ENCODE measurements at places on chromosomes 4 and X.

DNA sequence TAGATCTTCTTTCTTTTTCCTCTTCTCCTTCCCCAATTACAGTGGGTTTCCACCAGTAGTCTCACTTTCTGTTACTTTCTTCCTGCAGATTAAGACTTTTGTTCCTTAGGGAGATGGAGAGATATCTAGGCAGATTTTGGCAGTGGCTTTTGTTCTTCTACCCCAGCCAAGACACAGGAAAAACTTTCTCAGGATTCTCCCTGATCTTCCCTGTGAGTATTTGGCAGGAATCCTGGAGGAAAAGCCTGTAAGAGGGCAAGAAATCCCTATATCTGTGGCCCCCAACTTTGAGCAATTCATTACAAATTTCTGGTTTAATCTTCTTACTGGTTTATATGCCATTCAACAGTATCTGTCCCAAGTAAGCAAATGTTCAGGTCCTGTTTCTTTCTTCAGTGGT is 21.9 kb downstream of the SLC9A7 start:
- DNase-seq, result no peak

DNA sequence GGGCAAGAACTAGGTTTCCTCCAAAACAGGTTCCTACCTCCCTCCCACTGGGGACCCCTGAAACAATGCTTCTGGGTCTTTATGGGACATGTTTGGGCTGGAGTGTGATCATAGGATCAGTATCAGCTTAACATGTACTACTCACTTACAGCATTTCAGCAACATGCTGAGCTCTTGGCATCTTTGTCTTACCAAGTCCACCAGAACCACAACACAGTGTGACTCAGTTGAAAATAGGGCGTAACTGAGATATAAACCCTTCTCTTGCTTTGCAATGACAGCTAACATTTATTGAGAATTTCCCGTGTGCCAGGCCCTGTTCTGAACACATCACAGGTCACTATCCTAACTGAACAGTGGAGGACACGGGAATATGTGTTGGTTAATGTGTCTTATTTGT is 218.5 kb upstream of the LNX1 start:
- DNase-seq, result no peak

- DNase-seq, result no peak
These were observed 125.5 kb downstream of the OPHN1 start for GRCh38 chrX:68307769-68308168.

- DNase-seq, result no peak
These were observed 472.2 kb upstream of the KLHL4 start for GRCh38 chrX:87045352-87045751.
